ENCODE measurements at places on chromosomes 1 and 21.

GRCh38 chr1:200073286-200073637 is 45.8 kb downstream of the NR5A2 start:
- no peak for DNase-seq

- DNase-seq, result peak; percentile 61
These were observed 47.1 kb downstream of the LEPR start for GRCh38 chr1:65467536-65467935.

DNA sequence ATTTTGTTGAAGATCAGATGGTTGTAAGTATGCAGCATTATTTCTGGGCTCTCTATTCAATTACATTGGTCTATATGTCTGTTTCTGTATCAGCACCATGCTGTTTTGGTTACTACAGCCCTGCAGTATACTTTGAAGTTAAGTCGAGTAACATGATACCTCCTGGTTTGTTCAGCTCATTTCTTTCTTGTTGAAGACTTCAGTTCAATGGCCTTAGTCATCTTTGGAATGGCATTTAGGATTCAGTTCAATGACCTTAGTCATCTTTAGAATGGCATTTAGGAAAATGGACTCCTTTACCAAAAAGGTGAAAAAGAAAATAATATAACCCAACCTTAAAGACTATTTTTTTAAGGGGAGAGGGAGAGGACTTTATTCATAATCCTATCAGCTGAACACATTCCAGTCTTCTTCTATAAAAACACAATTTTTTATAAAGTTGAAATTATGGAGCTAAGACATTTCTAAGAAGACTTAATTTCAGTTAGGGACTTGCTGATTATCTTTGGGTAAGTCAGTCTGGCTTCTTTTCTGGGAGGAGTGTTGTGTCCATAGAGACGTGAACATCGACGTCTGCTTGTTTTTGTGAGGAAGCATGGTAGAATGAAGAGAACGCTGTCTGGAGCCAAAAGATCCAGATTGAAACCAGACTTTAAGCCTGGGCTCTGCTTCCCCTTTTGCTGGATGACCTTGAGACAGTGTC is 48.3 kb downstream of the DDR2 start:
- peak; percentile 75 for DNase-seq

DNA sequence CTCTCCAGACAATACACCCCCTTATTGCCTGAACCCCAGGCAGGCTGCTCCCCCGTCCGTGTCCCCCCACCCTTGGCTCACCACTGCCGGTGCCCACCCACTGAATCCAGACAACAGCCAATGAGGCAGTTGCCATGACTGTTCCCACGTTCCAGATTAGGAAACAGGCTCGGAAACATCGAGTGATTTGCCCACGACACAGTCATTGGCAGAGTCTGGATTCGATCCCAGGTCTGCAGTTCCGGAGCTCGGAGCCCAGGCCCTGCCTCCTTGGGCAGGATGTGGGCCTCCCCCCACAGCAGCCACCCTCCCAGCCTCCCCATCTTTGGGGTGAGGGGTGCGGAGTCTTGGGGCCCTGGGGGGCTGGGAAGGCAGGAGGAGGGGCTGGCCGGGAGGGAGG is 20.3 kb upstream of the CLSTN1 start:
- DNase-seq, result no peak

- no peak for DNase-seq
These were observed 7.1 kb downstream of the TMEM54 start for GRCh38 chr1:32894019-32894600.

GRCh38 chr21:25909341-25909740 is 174.6 kb downstream of the GABPA start:
- no peak for DNase-seq

GRCh38 chr1:175154629-175155472 is 37.7 kb downstream of the KIAA0040 start:
- peak; percentile 39 for DNase-seq

DNA sequence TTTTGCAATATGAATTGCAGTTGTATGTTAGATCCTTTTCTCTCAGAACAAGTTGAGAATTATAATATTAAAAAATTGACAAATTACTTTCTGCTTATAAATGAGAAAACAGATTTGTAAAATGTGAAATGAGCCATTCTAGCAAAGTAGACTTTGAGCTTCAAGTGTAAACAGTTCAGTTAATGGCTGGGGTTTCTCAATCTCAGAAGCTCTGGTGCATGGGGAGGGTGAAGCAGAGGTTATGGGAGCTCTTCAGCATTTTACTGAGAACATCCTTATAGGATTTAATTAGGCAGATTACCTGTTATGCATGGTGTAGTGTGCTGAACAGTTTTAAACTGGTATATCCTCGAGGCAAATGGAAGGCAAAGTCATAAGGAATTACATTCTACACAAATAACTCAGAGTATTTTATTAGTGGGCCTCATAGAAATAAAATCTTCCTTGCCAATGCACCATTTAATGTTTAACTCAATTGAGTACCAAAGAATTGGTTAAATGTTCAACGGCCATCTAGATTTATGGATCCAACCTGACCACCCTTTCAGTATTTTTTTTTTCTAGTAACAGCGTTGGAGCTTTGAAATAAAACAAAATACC is 1143.6 kb upstream of the ADGRL2 start:
- no peak for DNase-seq

DNA sequence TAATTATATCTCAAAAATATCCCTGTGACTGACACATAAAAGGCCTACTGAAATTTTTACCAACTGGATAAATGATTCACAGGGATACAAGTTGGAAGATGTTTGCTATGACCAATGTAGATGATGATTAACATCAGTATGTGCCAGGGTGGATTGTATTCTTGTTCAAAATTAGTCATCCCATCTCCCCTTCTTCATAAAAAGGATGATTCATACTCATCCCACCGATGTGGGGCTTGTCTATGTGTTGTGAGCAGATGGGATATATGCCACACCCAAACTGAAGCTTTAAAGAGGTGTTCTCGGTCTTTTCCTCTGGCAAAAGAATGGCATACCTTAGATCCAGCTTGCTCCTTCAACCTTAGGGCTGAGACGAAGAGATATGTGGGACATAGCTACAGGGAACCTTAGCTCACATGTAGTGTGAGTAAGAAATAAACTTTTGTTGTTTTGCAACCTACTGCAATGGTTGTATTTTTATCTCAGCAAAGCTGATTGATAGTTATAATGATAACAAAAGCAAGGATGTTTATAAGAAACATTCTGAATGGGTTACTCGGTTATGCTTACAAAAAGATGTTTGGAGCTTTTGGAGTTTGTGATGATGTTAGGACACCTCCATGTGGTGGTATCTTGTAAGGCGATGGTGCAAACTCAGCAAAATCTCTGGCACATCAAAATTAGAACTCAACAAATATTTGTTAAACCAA is 29.4 kb downstream of the SPATA17 start:
- DNase-seq, result peak; percentile 98

GRCh38 chr1:40740039-40740996 is 43.3 kb upstream of the KCNQ4 start:
- DNase-seq, result no peak

DNA sequence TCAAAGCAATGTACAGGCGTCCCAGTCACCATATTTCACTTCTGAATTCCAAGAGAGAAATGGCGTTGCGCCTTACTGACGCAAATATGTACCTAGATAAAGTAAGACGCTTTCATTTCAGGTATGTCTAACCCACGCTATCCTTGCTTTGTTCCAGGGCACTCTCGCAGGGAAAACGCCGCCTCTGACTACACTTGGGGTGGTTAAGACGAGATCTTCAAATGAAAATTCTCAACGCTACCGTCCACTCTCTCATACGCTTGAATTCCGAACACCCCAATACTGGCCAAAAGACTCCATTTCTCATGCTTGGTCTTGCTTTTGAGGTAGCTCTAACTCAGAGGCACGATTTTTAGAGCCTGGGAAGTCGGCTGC is 736 bp upstream of the ZMPSTE24 start:
- no peak for DNase-seq

GRCh38 chr1:2322065-2322571 is 69.2 kb downstream of the MORN1 start:
- peak; percentile 31 for DNase-seq

GRCh38 chr1:2639607-2640521 is 7.0 kb upstream of the MMEL1 start:
- DNase-seq, result no peak

DNA sequence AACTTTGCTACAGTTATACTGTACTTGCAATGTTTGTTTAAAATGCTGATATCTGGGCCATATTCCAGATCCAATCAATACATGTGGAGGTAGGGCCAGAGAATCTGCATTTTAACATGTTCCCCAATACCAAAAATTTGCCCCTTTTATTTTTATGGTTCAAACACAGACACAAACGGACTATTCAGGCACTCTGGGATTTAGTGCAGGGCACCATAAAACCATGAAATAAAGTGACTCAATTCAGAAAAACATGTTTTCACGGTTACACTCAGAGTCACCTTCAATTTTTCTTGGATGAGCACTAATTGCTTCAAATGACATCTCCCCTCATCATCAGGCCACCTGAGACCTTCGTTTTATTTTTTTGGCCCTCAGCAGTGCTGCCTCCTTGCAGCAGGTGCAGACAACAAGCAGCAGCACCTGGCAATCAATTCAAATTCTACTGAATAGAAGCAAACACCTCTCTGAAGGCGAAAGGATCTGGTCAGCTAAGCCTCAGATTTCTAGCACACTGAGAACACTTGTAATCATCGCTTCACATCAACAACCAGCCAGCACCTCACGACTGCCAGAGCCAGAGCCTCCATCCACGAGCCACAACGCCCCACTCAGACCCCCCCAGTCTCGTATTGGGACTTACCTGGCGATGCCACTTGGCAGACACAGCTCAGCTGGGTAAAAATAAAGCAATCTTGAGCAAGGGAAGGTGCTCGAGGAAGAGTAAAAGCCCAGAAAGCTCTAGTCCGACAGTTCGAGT is 1.1 kb downstream of the ERO1B start:
- no peak for DNase-seq

GRCh38 chr1:60759291-60759690 is 323.1 kb upstream of the NFIA start:
- DNase-seq, result no peak

- DNase-seq, result no peak
These were observed 113.5 kb downstream of the PRDM2 start for GRCh38 chr1:13813398-13814012.

- no peak for DNase-seq
These were observed 3.6 kb upstream of the HENMT1 start for GRCh38 chr1:108664481-108664880.

GRCh38 chr1:235424092-235424491 is 56.9 kb downstream of the TBCE start:
- DNase-seq, result no peak

Measured in HT1080 (cell line).